ENCODE measurements at places on chromosomes 1 and 21.
A peak's percentile ranks its signal among the peaks of the same experiment; 100 is the strongest.

DNA sequence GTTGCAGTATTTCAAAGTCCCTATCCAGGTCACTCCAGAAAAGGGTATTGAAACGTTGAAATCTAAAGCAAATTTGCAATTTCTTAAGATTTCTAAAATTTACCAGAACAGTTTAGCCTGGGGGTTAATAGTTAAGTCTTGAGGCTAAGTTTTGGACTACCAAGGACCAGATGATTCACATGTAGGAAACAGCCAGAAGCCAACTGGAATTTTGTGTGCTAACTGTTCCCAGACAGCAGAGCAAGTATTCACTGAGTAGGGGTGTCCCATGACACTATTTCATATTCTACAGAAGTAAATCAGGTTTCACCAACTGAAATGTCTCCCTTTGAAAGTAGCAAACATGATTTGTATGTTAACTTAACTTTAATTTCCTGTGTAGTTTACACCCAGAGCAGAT lies 11.5 kb upstream of the C1orf105 start:
- no peak for DNase-seq

GRCh38 chr1:2240270-2241156 lies 12.4 kb downstream of the SKI start:
- peak; percentile 65 for DNase-seq

GRCh38 chr1:208531003-208531750 lies 287.0 kb upstream of the PLXNA2 start:
- no peak for DNase-seq

DNA sequence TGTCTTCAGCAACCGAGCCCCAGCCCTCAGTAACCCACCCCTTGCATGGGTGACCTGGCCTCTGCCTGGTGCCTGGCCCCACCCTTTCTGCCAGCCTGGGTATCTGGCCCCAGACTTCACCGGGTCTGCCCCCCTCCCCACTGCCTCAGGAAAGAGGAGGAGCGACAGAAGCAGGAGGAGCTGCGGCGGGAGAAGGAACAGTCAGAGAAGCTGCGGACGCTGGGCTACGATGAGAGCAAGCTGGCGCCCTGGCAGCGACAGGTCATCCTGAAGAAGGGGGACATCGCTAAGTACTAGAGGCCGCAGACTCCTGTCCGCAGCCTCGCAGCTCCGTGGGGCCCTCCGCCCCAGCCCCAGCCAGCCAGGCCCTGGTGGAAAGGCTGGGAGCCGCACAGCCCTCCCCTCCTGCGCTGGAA lies 6.1 kb downstream of the TNFRSF25 start:
- DNase-seq, result no peak

GRCh38 chr1:35454616-35455015 lies 102.6 kb downstream of the KIAA0319L start:
- peak; percentile 16 for DNase-seq

DNA sequence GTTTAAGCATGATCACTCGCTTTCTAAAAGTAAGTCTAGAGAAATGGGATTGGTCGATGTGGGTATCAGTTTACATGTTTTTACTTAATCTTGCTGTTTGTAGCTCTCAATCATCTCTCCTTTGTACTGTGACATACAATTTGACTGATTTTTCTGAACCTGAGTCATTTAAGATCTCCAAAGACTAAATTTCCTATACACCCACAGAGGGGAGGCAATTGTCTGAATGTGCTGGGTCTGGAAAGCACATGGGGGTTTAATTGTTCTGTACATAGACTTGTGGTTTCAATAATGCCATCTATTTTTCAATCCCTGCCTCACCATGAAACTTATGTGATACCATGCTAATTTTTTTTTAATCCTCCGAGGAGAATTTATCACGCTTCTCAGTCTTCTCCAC lies 65.8 kb downstream of the USP25 start:
- no peak for DNase-seq

DNA sequence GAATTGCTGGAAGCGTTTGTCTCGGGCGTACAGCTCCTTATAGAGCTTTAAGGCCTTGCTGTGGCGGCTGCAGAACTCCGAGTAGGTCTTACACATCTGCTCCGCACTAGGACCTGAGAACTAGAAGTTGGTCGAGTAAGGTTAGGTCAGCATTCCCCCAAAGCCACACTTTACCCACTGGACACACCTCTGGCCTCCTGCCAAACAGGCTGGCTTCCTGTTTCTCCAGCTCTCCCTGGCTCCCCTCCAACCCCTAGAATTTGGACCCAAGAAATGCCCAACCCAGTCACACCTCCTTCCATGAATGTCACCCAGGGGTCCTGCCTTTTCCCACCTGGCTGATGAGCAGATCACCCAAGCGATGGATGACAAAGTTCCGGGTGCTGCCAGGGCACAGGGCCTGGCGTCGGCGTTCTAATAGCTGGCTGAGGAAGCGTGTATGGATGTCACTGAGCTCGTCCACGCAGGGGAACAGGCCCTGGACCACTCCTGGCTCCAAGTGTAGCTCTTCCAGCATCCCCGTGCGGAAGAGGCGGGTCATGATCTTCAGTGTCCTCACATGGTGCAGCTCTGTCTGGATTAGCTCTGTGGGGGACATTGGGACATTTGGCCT lies 15.6 kb downstream of the ARHGEF2 start:
- DNase-seq, result no peak

GRCh38 chr1:181129771-181130606 lies 41.5 kb downstream of the IER5 start:
- no peak for DNase-seq

- DNase-seq, result no peak
These were observed 171.9 kb upstream of the USP25 start for GRCh38 chr21:15557925-15558324.

DNA sequence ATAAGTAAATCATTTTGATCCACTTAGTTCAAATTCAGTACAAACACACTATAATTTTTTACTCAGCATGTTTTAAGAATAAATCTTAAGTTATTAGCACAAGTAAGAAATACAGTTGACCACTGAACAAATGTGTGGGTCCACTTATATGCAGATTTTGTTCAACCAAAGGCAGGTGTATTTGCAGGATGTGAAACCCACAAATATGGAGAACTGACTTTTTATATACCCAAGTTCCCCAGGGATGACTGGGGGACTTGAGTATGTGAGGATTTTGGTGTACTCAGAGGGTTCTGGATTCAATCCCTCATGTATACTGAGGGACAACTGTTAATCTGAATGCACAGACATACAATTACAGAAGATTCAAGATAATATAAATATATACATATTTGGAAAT lies 25.7 kb upstream of the ERICH3 start:
- no peak for DNase-seq

DNA sequence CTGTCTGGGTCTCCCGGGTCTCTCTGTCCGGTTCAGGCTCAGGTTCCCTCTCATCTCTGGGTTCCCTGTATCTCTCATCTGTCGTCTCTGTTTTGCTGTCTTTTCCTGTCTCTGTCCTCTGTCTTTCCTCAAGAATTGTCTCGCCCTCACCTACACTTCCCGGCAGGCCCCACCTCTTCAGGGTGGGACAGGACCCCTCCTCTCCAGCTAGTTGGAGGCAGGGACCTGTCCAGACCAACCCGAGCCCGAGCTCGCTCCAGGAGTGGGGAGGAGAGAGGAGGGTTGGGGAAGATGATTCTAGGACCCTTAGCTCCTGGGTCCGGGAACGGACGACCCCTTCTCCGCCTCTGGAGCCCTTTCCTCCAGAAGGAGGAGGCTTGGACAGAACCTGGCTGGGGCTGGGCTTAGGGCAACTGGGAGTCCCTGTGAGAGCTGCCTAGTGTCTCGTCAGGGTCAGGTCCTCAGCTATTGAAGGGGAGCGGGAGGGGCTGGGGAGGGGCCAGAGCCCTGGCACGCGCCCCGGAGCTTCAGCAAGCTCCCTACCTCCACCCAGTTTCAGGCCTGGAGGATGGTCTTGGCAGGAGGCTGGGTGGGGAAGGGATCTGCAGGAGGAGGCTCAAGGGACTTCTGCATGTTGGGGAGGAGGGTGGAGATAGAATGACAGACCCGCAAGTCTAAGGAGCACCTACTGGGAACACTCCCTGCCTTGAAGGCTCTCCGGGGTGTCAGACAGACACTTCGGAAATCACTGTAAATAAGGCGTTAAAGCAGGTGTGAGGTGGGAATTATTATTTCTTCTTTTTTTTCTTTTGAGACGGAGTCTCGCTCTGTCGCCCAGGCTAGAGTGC lies 26.3 kb upstream of the EPB41 start:
- no peak for DNase-seq

- no peak for DNase-seq
These were observed 25.8 kb downstream of the CLDN14 start for GRCh38 chr21:36454093-36454531.

- DNase-seq, result no peak
These were observed 7.0 kb downstream of the S100B start for GRCh38 chr21:46597896-46598343.

DNA sequence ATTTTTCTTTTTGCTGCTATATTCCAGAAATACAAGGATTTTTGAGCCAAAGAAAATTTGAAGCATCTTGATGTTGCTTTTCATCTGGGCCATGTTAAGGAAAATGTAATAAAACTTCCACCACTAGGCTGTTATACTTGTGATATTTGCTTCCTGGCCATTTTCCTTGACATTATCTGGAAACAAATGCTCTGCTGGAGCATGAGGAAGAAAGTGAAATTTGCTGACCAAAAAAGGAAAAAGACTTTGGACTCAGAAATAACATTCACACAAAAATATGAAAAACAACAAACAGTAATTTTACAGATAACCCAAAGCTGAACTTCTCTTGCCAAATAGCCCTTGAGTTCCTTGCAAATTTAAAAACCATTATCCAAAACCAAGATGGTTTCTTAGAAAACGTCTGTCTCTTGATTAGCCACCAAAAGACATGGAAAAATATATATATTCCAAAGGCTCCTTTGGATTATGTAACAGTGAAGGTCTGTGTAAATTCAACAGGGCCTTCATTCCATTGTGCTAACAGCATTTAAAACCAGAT lies 344.5 kb downstream of the LMX1A start:
- DNase-seq, result no peak

DNA sequence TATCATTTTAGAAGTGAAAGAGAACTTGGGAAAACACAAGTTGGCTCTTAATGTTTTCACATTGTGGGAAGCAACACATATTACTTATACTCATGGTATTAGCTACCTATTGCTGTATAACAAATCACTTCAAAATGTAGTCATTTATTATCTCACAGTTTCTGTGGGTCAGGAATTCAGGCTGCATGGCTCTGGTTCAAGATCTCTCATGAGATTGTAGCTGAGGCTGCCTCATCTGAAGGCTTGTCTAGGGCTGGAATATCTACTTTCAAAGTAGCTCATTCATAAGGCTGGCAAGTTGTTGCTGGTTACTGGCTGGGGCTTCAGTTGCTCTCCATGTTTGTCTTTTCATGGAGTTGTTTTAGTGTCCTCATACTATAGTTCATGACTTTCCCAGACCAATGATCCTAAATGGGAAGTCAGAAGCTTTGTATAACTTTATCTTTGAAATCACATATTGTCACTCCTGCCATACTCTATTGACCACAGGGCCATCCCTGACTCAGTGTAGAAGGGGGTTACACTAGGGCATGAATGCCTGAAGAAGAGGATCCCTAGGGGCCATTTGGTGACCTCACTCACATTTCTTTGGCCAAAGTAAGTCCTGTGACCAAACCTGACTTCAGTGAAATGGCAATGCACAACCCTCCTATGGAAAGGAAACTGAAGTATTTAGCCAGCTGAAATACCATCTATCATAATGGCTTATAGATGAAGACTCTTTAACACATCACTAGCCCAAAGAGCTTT lies 37.9 kb upstream of the POU2F1 start:
- no peak for DNase-seq

- no peak for DNase-seq
These were observed 9.1 kb downstream of the RHBDL2 start for GRCh38 chr1:38932571-38932970.

GRCh38 chr1:116538544-116538943 lies 32.3 kb downstream of the CD58 start:
- DNase-seq, result peak; percentile 35

GRCh38 chr1:113353580-113353979 lies 36.7 kb upstream of the MAGI3 start:
- DNase-seq, result no peak

- DNase-seq, result no peak
These were observed 11.9 kb downstream of the IFNLR1 start for GRCh38 chr1:24175033-24175755.

DNA sequence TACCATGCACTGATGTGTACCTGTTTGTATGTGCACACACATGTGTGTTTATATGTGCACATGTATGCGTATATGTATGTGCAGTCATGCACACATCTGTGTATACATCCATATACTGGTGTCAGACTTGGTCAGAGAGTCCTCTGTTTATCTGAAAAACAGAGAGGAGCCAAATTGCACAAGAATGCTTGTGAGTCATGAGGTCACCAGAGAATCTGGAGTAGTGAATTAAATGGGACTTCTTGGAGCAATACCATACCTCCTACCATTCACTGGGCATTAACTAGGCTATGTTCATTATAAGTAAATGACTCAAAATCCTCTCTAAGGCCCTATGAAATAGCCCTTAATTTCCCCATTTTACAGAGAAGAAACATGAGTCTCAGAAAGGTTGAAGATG lies 272.1 kb upstream of the C1orf87 start:
- no peak for DNase-seq

DNA sequence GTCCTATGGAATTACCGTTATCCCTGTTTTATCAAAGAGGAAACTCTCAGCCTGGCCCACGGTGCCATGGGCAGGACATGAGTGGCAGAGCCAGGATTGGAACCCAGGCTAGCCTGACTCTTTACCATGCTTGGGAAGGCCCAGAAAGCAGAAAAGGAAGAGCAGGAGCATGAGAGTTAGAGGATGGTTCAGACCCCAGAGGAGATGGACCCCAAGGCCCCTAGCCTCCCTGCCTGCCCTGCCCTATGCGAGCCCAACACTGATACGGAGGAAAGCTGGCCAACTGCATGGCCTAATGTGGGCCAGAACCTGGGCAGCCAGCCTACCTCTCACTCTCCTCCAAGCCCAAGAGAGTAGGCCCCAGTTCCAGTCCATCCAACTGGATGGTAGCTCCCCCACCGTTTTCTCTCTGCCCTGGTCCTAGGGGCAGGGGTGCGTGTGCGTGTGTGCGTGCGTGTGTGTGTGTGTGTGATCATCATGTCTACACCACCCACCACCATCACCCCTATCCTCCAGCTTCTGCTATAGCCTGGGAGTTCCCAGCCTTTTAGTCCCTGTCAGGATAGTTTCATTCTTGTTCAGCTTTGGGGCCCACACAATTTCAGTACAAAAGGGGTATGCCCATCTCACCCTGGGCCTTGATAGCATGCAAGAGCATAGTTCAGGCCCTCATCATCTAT lies 15.4 kb upstream of the MEX3A start:
- DNase-seq, result no peak

DNA sequence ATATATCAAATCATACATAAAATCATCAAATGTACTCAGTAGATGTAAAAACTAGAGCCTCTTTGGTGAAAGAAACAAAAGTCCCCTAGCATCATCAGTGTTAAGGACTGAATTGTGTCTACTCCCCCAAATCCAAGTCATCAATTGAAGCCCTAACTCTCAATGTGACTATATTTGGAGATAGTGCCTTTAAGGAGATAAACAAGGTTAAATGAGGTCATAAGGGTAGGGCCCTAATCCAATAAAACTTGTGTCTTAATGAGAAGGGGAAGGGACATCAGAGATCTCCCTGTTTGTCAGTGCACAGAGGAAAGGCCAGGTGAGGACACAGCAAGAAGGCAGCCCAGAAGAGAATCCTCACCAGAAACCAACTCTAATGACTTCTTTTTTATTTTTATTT lies 33.5 kb downstream of the USP24 start:
- no peak for DNase-seq

Measured in suppressor macrophage (primary cell).